ENCODE measurements at places on chromosomes 12 and 14.

DNA sequence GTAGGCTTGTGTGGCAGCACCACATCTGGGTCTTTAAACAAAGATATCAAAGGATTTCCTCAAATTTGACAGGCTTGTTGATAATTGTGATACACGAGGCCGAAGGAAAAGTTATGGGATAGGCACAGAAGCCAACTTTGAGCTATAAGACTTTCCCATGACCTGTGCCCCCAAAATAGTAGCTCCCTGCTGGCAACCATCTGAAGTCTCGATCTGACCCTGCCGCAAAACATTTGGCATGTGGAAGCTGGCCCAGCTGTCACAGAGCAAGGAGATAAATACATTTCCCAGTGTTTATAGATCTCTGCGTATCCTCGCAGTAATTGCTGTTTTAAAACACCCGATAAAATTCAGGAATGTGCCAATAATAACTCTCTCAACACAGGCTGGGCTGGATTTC, 26.4 kb upstream of the RGS6 start:
- DNase-seq, result no peak

GRCh38 chr12:69433653-69434052, 36.5 kb upstream of the FRS2 start:
- DNase-seq, result no peak

DNA sequence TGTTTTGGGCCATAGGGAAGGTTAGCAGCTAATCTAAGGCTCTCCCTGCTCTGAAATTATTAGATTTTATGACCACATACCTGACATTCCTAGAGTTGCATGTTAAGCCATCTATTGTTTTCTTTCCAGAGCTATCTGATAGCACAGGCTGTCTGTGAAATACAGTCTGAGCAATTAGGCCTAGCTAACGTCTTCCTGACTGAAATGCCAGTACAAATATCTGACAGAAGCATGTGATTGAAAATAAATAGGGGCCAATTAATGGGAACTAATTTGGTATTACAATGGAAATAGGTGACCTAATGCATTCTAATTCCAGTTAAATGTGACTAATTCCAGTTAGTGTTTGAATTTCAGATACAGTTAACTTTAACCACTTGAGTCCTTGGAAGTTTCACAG, 115.2 kb downstream of the C12orf75 start:
- DNase-seq, result no peak

DNA sequence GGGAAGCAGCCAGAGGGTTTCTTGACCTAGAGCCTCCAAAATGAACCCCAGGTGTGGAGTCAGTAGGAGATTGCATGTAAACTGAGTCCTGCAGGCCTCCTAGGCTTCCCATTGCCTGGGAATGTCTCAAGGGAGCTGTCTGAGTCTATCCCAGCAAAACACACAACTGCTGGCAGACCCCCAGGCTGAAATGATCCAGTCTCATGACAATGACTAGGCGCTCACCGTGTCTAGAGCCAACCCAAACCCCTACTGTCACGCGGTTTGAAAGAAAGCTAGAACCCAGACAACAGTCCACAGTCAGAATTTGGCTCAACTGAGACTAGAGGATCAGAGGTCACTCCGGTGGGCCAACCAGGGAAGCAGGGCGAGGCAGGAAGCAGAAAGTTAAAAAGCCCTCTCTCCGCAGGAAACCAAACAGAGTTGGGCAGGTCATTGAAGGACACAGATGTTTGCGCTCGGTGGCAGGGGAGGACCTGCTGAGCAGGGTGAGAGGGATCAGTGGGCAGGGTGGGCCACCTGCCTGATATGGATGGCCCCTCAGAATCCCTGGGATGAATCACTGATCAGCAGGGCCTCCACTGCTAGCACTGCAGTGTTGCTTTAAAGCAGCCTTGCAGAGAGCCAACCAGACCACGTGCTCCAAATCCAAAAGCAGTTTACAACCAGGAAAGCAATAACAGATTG, 23.8 kb downstream of the ACTN1 start:
- no peak for DNase-seq

GRCh38 chr14:97458661-97459579, 661.7 kb downstream of the VRK1 start:
- peak; percentile 8 for DNase-seq

DNA sequence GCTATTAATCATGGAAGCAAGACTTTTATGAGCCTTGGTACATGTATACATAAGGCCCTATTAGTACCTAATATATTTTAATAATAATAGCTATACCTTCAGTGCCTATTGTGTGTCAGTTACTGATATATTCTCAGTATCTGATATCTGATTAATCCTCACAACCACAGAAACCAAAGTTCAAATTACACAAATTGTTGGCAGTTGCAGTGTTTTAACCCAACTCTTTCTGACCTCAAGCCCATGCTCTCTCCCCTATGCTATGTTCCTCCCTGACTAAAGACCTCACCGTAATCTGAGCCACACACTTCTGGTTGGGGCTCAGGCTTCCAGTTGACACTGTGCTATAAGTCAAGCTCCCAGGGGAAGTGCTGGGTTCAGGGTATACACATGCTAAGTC, 214.4 kb downstream of the SPTSSA start:
- DNase-seq, result no peak

DNA sequence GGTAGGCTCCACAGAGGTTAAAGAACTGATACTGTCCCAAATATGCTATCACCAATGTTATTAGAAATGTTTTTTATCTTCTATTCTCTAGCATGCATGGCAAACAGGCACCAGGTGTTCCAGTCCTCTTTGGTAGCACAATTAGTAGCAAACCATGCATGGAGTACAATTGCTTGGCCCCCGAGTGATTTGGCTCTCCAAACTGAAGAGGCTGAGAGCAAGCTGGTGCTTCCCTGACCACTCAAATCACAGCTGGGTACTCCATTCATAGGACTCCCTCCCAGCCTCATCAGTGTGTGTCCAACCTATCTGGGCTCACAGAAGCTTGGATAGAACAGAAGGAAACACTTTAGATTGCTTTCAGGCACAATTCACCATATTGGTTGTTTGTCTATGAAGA, 93.4 kb downstream of the DIO2 start:
- no peak for DNase-seq

GRCh38 chr12:3445119-3445978, 45.7 kb upstream of the PRMT8 start:
- DNase-seq, result no peak

- no peak for DNase-seq
Measured at GRCh38 chr12:79997096-79997791, 62.3 kb upstream of the PPP1R12A start.

GRCh38 chr12:15603474-15604085, 185.6 kb downstream of the EPS8 start:
- no peak for DNase-seq

DNA sequence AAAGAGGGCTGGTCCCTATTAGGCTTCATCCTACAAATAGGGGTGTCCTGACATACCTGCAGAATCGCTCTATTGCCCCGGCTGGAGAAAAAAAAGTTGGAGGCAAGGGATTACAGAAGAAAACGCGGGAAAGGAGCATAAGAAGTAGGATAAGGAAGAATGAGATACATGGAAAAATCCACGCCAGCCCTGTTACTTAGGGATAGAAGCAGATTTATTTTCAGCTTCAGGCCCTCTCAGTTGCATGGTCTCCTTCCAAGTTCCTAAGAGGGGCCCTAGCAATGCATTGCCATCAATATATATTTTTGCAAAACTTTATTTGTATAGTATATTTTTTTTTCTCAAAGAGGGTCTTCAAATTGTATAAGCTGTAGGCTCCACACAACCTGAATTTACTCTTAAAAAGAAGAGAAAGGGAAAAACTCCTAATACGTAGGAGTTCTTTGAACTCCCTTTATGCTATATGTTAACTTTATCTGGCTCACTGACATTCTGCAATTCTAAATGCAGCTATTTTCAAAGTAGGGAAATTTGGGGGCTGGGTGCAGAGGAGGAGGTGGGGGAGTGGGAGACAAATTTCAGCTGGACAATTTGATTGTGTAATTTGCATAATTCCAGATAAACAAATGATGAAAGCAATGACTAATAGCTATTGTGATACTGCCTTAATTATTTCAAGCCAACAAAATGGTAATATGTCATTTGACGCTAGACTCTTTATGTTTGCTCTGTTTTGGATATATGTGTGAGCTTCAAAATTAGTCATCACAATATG, 137.7 kb upstream of the TRHDE start:
- DNase-seq, result no peak

- peak; percentile 1 for DNase-seq
Measured at GRCh38 chr14:105876158-105876557, 349.8 kb downstream of the TMEM121 start.

DNA sequence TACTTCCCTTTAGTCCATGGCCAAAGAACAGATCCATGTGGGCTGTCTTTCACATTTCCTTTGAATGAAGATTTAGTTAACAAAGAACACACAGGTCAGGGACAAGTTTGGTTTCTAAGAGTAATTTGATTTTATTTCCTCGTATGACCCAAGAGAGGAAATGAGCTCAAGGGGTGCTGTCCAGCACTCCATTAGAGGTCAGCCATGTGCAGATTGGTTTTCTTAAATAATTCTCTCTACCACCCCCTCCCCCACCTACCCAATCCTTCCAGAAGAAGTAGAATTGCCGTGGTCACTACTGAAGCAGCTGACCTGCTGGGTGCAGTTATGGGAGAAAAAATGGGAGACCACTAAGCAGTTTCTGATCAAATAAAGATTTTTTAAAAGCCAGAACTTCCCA, 13.9 kb upstream of the OAS1 start:
- no peak for DNase-seq

DNA sequence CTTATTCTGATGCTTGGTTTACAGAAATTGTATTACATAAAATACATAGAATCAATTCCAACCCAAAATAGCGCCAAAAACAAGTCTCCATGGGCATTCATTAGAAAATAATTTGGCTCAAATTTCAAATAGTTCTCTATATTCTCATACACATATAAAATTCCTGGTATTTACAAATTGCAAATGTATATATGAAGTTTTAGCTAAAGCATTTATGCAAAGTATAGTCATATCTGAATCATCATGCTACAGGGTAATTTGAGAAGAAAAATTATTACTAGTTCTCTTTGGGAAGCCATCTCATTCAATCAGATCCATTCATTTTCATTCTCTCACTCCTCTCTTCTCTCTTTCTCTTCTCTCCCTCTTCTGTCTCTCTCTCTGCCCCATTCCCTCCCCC, 257.8 kb downstream of the DPF3 start:
- no peak for DNase-seq

GRCh38 chr12:101671833-101672232, 25.6 kb upstream of the CHPT1 start:
- no peak for DNase-seq

DNA sequence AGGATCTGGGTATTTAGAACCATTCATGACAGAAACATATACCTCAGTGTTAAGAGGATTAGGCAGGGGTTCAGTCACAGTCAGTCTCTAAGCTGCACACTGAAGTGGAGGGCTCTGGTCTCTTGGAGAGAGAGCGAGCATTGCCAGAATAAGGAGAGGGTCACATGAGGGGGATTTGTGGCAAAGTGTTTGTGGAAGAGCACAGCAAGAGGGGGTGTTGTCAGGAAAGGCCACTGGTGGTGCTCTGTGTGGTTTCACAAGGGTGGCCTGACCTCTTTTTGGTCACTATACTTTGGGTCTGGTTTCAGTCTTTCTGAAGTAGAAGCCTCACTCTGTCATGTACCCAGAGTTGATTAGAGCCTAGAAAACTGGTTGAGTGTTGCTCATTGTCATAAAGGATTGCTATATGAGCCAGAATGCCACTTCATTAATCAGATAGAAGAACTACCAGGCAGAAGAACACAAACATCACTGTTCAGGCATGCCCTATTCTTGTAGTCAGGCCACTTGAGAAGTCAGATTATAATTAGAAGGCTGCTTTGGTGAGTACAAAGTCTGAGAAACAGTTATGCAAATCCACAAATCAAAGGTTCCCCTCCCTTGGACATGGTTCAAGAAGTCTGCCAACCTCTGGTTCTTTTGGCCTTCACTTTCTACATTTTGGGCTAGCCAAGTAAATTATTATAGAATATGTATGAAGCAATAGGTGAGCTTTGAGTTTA, 8.4 kb downstream of the TMEM19 start:
- DNase-seq, result no peak

- DNase-seq, result no peak
Measured at GRCh38 chr12:94689646-94690036, 39.3 kb upstream of the TMCC3 start.

DNA sequence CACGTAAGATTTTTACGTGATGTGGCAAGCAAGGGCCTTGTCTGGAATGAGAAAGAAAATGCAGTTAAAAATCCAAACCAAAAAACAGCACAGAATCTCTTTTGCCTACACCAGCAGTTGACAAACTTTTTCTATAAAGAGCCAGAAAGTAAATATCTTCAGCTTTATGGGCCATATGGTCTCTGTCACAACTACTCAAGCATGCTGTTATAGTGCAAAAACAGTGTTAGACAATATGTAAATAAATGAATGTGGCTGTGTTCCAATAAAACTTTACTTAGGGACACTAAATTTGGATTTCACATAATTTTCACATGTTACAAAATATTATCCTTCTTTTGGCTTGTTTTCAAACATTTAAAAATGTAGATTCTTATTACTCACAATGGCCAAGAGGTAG, 6.2 kb upstream of the ELK3 start:
- no peak for DNase-seq

DNA sequence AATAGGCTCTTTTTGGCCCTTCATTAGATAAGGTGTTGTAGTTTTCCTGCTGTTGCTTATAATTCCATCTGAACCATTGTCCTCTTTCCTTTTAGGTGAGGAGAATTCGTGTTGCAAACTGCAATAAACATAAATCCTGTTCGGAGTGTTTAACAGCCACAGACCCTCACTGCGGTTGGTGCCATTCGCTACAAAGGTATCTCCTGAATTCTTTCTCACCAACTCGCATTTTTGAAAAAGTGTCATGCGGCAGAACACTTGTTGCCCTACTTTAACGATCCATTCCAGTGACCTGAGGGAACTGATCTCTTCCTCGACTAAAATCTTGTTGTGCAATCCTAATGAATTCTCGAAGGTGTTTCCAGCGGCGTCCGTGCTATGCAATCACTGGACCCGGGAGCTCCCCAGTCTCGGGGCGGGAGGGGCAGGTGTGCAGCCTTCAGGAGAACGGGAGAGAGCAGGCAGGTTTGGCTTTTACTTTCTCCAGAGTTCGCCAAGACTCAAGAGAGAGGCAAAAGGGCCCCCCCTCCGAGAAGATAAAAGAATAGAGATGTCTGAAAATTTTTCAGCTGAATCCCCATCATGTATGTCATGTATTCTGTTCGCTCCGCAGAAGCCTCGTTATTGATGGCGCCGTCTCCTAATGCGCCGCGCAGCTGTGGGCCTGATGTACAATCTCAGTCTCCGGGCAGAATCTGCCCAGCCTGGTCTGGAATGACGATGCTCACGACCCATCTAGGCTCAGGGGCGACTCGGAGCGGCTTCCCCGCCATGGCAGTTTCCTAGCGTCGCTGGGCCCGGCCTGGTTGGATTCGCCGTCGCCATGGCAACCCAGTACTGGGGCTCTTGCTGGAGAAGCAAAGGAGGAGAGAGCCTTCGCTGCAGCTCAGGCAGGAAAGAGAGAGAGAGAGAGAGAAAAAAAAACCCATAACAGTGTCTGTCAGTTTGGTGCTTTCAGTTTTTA, 38.2 kb downstream of the PLXNC1 start:
- peak; percentile 19 for DNase-seq

GRCh38 chr12:63103494-63104131, 47.4 kb downstream of the AVPR1A start:
- DNase-seq, result no peak
